ENCODE measurements at places on chromosomes 4 and X.

DNA sequence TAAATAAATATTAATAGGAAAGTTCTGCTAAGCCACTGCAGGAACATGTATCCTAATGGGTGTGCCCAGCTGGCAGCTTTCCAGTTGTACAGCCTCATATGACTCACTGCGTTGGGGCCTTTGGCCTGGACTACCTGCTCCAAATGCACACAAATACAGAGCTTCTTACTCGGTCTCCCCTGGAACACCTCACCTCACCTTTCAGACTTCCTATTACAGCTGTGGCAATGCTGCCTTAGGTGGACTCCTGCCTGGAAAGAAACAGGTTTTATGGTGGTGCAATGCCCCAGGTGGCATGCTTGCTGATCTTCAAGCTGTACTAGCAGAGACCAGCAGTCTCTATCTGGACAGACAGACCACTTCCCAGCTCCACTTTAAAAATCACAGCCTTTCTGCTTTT is 85.7 kb upstream of the EXOC1L start:
- DNase-seq, result peak; percentile 90

DNA sequence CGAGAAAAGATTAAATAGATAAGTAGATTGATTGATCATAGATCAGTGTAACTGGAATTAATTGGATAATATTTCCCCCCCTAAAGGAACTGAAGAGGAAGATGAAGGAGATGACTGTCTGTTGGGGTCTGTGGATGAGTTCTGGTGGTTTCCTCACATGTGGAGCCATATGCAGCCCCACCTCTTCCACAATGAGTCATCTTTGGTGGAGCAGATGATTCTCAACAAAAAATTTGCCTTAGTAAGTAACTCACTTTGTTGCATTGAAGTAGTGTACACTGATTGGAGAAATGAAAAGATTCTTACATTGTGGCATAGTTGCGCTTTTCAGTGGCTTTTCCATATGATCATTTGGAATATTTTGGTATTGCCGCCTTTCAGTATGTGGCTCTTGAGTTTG is 80.4 kb downstream of the NDST3 start:
- DNase-seq, result no peak

GRCh38 chr4:110816367-110816766 is 193.5 kb upstream of the PITX2 start:
- DNase-seq, result no peak

- DNase-seq, result no peak
Measured at GRCh38 chr4:109016200-109016599, 253.3 kb upstream of the ETNPPL start.

DNA sequence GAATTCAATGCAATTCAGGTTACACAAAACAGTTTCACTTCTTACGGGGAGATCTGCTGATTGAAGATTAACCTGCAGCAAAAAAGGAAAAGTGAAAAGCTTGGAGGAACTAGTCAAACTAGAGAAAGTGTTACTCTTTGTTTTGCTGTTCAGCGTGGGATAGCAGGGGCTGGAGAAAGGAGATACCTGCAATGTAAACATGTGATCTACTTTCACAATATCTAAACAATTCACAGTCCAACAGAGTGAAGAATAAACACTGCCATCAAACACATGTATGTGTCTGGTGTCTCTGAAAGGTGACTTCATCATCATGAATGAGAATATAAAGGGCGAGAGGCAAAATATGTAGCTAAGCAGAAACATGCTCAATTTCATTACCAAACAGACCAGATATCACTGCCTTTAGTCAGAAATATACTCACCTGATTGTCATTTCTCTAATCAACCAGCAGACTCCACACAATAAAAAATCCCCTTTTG is 26.4 kb downstream of the NIPAL1 start:
- no peak for DNase-seq

GRCh38 chr4:35982318-35982717 is 262.0 kb downstream of the ARAP2 start:
- no peak for DNase-seq

- DNase-seq, result no peak
Measured at GRCh38 chrX:106954041-106954440, 33.8 kb downstream of the CLDN2 start.

- peak; percentile 56 for DNase-seq
Measured at GRCh38 chr4:121950212-121950679, 1.6 kb downstream of the TRPC3 start.
